NCI-H1092 treated with DMSO at 0.1 percent for 48 hours (cell line): ENCODE measurements at places on chromosomes 1 and 21.

DNA sequence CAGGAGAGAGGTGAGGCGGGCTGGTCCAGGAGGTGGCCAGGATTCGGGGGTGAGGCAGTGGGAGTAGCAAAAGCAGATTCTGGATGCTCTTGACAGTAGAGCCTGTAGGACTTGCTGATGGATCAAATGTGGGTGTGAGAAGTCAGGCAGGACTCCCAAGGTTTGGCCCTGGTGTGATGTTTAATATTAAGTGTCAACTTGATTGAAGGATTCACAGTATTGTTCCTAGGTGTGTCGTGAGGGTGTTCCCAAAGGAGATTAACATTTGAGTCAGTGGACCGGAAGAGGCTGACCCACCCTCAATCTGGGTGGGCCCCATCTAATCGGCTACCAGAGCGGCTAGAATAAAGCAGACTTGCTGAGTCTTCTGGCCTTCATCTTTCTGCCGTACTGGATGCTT lies 6.8 kb upstream of the RAB4A start:
- no peak for DNase-seq

GRCh38 chr1:15916417-15916816 lies 59.5 kb downstream of the ZBTB17 start:
- no peak for DNase-seq

DNA sequence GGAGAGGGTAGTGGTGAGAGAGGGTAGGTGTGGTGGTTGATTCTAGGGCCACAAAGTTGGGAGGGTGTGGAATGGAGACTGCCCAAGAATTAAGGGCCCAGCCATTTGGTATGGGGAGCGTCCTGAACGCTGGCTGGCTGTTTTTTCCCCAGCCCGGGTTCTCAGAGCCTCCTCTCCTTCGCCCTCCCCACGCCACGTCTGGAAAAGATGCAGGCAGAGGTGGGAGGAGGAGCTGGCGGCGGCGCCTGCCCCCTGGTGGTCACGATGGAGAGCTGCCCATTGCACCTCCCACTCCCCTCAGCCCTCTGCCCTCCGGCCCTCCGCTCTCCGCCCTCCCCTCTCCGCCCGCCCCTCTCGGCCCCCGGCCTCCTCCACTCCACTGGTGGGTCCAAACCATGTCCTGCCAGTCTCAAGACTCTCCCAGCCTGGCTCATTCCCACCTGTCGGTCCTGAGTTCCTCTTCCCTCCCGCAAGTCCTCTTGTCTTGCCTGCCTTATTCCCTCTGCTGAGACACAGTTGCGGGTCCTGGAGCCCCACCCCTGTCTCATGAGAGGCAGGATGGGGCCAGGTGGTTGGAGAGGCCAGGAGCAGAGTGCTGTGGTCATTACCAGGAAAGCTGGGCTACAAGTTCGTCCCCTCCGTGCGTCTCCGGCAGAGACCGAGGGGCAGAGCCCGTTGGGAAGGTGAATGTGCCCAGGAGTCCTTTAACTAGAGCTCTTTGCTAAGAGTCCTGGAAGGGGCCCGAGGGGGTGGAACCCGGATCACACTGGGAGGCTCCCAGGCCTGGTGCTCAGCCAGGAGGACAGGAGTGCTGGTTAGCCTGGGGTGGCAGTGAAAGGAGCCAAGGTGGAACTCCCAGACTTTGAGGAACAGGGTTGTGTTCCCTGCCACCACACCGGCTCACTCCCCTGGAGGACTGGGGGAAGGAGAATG lies 22.6 kb downstream of the ETNK2 start:
- peak; percentile 81 for DNase-seq

GRCh38 chr1:32884726-32885125 lies 1.6 kb upstream of the HPCA start:
- DNase-seq, result peak; percentile 25

DNA sequence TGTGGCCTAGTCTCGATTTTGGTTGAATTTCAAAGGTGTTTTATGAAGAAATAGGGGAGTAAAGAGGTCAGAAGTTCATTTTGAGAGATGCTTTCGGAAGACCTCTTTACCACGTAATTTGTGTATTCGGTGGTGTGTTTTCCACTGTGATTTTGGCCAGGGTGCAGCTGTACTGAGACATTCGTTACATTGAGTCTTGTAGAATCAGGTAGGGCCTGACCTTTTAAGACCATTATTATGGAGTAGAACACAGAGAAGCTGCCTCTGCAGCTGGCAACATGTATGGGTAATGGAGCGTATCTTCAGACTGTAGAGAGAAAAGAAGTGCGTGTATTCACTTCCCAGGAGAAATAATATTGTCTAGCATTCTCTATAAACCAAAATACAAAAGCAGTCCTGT lies 326.5 kb downstream of the PDE4B start:
- DNase-seq, result peak; percentile 7

- no peak for DNase-seq
Measured at GRCh38 chr1:209657918-209658317, 5.7 kb upstream of the LAMB3 start.

DNA sequence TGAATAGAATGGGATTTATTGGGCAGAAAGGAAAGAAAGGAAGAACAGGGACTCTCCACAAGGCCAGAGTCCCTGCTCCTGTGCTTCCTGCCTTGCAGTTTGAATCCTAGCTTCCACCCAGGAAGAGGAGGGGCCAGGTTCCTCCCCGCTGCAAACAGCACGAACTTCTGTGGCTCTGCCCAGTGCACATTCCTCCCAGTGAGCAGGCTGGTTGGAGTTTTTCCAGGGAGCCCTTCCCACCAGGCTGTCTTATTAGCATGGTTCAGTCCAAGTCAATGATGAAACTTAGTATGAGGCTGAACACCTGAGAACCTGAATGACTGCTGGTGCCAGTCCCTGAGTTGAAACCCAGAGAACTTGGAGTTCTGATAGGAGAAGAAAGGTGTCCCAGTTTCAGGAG lies 247.2 kb downstream of the DUSP10 start:
- no peak for DNase-seq

GRCh38 chr1:17565461-17566252 lies 26.2 kb downstream of the ARHGEF10L start:
- DNase-seq, result no peak

DNA sequence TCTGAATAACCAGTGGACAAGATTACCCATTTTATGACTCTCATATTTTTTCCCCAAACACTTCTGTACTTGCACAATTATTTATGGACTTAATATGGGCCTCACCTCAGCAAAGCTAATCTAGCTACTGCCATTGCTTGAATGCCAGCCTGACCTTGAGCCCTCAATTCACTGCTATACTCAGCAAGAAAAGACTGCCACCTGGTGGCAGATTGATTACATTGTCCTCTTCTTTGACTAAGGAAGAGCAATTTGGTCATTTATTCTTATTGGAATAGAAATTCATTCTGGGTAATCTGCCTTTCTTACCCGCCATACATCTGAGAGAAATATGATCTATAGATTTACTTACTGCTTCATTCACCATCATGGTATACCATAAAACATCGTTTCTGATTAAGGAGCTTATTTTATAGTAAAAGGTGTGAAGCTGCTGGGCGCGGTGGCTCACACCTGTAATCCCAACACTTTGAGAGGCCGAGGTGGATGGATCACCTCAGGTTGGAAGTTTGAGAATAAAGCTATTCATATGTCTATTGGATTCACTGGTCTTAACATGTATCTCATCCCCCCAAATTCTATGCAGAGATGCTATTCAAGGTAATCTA lies 32.9 kb upstream of the DIPK1A start:
- DNase-seq, result peak; percentile 72

GRCh38 chr1:24893431-24893830 lies 36.6 kb downstream of the RUNX3 start:
- no peak for DNase-seq

DNA sequence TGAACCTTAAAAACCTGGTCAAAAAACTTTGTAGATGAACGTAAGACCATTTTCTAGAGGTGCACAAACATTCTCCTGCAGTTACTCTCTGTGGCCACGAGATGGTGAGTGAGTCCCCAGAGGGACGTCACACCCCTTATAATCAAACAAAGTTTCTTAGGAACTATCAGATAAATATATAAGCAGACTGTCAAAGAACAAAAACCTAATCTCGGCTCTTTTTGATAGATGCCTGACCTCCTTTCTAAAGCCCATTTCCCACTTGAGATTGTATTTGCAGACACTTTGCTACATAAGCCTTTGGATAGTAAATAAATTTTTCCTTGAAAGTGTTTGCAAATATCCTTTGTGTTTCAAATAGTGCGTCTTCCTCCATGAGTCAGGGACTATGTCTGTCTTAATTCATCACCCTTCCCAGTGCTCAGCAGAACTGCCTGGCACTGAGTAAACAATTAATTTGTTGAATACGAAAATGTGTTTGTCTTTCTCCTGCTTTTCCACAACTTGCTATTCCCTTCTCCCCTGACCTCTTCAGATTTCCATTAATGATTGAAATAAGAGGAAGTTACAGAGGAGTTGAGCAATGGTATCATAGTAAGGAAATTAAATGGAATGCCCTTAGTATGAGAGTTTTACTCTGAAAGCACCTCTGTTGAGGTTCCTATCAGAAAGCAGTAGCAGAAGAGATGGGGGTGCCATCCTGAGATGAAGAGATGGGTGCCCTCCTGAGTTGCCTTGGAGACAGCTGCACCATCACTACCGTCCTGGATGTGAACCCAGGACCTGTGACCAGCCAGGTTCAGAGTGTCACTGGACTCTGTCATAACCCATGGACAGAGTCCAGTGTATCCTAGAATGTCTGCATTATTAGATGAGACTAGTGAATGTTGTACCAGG lies 57.8 kb upstream of the RAVER2 start:
- DNase-seq, result peak; percentile 8

DNA sequence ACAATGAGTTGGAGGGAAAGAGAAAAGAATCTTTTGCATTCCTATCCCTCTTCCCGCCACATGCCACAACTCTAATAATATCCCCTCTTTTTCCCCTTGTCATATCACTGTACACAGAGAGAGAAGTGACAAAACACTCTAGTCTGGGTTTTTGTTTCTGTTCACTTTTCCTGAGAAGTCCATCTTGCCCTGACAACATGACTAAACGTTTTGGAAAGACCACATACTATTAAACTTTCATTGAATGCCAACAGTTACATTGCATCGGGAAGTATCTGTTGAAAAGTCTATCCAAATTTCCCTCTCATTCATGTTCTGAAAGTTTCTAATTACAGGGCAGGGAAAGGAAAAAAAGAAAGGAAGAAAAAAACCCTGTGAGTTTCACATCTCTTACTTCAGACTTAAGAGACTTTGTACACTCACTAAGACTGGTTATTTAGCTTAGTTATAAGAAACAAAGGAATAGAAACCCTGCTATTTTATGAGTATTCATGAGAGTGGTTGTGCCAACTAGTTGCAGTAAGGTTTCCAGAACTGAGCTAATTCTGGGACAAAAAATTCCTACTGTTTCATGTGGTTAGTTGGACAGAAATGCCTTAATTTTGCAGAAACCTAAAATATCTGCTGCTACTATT lies 16.9 kb downstream of the PLA2G4A start:
- no peak for DNase-seq

- no peak for DNase-seq
Measured at GRCh38 chr21:15018382-15018781, 46.4 kb downstream of the NRIP1 start.

DNA sequence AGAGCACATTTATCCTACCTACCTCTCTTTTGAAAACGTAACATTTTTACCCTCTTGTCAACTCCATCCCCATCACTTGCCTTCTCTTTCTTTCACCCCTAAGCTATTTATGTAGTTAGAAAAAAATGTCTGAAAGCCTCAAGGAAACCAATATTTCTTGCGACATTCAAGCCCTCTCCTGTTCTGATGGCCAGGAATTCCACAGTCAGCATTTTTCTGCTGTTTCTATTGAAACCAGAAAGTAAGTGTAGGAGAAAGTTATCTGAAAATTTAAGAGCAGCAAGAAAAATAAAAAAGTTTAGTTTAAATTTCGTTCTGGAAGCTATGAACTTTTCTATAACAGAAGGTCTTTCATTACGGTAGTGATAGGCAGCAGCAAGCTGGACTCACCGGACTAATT lies 247.6 kb upstream of the PBX1 start:
- DNase-seq, result no peak

DNA sequence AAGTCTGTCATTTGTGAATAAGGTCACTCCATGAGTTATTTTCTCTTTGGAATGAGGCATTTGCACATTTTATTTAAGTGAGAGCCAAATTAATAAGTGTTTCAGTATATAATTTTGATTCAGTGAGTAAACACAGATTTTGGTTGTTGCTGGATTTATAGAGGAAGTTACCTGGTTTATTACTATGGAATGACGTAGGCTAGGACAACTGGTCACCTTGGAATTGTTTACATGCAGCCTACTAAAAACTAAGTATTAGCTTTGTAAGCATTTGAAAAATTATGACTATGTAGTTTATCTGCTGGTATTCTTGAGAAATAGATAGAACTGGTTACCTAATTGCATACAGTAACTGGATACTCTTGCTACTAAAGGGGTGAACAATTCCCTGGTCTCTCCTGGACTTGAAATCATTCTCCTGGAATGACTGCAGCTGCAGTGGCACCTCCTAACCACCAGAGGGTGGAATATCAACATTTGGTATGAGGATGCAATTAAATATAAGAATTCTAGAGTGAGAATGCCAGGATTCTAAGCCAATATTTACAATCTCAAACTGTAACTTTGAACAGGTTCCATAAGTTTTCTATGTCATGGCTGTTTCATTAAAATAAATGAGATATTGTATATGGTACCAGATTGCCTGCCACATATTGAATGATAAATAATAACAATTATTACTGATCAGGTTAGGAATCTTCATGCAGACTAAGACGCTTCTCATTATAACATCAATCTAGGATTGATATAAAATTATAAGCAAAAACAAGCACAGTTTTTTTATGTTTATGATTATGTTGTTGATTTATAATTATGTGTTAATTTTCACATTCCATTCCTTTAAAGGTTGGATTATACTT lies 3.5 kb upstream of the KRTAP27-1 start:
- peak; percentile 46 for DNase-seq

- DNase-seq, result no peak
Measured at GRCh38 chr1:60636946-60637345, 445.4 kb upstream of the NFIA start.

- no peak for DNase-seq
Measured at GRCh38 chr1:113003751-113004690, 48.0 kb upstream of the SLC16A1 start.

- DNase-seq, result no peak
Measured at GRCh38 chr1:93716941-93717368, 35.3 kb upstream of the BCAR3 start.

- no peak for DNase-seq
Measured at GRCh38 chr1:43976045-43976444, 1.3 kb downstream of the ATP6V0B start.

- DNase-seq, result peak; percentile 81
Measured at GRCh38 chr1:241208910-241209379, 148.1 kb downstream of the RGS7 start.

- DNase-seq, result no peak
Measured at GRCh38 chr1:89681045-89681729, 48.3 kb downstream of the LRRC8C start.

GRCh38 chr21:43699933-43700599 lies 18.9 kb upstream of the PDXK start:
- no peak for DNase-seq

DNA sequence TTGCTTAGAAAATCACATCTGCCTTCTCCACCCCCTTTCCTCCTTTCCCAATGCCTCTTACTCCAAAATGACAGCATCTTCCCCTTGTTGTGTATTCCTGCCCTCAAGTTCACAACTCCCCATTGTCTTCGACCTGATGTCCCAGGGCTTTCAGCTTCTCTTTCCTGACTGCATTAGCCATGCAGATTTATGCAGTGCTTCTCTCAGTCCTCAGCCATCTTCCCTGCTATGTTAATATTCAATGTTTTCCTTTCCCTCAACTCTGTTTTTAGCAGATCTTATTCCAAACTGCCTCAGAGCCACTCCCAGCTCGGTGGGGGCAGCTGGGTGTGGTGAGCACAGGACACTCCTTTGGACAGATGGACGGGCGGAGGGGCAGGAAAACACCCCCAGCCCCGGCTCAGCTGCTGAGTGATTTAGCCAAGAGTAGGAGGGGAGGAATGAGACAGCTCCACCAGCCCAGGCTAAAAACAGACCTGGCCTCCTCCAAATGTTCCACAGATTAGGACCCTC lies 71.0 kb downstream of the CD2 start:
- no peak for DNase-seq
